ENCODE measurements at places on chromosomes 7 and 10. TPM values are rescaled to one million over a fixed set of nuclear protein-coding genes. Genes with fewer than 3 reads are reported as not detected.
A peak's percentile ranks its signal among the peaks of the same experiment; 100 is the strongest.

DNA sequence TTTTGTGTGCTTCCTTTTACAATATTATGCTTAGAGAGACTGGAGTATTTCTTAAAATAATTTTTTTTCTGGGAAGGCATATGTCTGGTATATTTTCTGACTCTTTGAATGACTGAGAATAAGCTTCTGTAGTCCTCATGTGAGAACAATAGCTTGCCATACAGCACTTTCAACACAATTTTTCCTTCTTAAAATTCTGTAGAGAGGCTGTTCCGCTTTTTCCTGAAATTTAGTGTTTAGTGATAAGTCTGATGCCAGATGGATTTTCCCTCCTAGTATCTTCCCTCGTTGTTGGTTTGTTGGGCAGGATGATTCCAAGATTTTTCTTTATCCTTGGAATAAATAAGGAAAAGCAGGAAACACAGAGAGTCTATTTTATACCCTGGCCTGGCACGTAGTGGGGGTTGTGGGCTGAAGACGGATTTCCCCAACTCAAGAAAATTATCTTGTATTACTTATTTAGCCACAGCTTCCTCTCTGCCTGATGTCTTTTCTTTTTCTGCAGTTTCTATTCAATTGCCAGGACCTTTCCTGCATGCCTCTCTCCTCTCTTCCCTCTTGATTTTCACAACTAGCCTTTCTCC lies 111.2 kb downstream of the AOAH start:
- no peak for DNase-seq

- no peak for DNase-seq
Observed at GRCh38 chr10:23914641-23915040, 294.3 kb upstream of the KIAA1217 start.

DNA sequence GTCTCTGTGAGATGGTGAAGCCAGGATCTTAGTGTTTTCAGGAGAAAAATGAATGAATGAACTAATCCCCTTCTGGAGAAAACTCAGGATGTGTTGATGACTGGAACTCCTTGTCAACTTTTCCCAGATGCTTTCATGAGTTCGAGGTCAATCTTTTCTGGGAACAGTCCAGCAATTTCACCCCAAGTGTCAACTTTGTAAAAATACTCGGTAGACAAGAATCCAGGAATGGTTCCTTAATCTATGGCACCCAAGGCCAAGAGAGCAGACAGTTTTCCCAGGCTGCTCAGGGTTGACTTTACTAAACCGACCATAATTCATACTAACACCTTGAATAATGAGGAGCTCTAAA lies 31.1 kb upstream of the LYZL1 start:
- DNase-seq, result no peak

DNA sequence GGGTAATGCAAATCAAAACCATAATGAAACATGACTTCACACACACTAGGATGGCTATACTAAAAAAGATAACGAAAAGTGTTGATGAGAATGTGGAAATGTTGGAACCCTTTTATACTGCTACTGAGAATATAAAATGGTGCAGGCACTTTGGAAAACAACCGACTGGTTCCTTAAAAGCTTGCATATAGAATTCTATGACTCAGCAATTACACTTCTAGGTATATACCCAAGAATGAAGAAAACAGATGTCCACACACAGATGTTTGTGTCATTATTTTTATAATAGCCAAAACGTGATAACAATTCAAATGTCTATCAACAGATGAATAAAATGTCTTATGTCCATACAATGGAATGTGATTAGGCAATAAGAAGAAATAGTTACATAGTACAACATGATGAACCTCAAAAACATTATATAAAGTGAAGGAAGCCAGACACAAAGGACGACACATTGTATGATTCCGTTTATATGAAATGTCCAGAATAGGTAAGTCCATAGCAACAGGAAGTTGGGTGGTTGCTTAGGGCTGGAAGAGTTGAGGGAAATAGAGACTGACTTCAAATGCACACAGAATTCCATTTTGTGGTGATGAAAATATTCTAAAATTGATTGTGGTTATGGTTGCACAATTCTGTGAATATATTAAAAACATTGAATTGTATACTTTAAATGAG lies 148.3 kb upstream of the PHYHIPL start:
- DNase-seq, result no peak

DNA sequence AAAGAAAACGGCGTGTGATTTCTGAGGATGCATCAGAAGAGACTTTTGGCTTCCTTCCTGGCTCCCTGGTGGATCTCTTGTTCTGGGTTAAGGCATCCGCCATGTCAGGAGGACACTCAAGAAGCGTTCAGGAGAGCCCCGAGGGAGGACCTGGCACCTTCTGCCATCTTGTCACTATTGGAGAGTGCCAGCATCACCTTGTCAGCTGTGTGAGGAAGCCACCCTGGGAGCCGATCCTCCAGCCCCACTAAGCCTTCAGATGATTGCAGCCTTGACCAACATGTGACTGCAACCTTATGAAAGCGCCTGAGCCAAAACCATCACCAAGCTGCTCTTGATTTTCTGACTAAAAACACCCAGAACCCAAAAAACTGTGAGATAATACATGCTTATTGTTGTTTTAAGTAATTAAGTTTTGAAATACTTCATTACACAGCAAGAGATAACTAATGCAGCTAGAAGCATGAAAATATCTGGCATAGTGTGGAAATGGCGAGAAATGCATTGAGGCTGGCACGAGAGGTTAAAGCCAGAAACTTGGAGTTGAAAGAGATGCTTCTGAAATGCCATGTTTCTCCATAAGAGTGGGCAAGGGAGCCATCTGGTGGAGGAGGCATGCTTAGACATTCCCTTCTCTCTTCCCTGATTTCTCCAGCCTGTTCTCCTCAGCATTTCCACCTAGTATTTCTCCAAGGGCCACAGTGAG lies 5.4 kb upstream of the ZFYVE27 start:
- peak; percentile 85 for DNase-seq

DNA sequence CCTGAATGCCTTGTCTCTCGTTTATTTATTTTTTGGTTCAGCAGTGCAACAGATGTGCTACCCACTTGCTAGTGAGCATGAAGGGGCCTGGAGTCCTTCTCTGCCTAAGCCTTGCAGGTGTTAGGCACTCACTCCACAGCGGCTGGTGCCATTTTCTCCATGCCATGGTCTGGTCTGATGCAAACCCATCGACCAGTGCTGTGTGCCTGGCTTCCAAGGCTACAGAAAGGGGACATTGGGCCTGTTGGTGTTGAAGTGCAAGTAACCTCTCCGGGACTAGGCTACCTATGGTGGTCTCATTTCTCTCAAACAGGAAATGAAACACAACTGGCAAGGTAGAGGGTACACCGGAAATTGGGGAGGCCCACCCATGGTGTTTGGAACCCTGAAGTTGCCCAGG lies 198.1 kb downstream of the ADARB2 start:
- peak; percentile 37 for DNase-seq

- no peak for DNase-seq
Observed at GRCh38 chr7:78226059-78226719, 427.6 kb downstream of the PHTF2 start.

DNA sequence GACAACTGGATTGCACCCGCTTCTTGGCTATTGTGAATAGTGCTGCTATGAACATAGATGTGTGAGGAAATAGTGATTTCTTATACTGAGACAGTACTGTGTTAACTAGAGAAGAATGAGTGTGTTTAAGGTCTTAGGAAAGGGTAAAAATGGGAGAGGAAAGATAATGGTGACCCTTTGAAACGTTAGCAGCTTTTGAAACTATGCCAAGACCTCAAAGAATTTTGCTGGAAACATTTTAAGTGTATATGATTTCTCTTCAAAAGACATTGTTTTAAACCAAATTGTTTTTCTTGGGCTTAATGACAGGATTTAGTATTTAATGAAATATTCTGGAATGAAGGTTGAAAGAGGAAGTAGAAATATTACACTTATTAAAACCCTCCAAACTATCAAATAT lies 100.8 kb upstream of the ARHGAP21 start:
- no peak for DNase-seq

- no peak for DNase-seq
Observed at GRCh38 chr7:40043164-40043563, 91.3 kb downstream of the MPLKIP start.

GRCh38 chr7:16688249-16688648 lies 42.3 kb downstream of the BZW2 start:
- DNase-seq, result no peak

- no peak for DNase-seq
Observed at GRCh38 chr7:37283716-37284115, 164.9 kb downstream of the ELMO1 start.

GRCh38 chr7:117023325-117023854 lies 70.1 kb downstream of the ST7 start:
- DNase-seq, result no peak

GRCh38 chr10:124742413-124743190 lies 1.6 kb downstream of the FAM53B start:
- peak; percentile 78 for DNase-seq

GRCh38 chr10:22713853-22714478 lies 412 bp downstream of the PIP4K2A start:
- DNase-seq, result peak; percentile 68

DNA sequence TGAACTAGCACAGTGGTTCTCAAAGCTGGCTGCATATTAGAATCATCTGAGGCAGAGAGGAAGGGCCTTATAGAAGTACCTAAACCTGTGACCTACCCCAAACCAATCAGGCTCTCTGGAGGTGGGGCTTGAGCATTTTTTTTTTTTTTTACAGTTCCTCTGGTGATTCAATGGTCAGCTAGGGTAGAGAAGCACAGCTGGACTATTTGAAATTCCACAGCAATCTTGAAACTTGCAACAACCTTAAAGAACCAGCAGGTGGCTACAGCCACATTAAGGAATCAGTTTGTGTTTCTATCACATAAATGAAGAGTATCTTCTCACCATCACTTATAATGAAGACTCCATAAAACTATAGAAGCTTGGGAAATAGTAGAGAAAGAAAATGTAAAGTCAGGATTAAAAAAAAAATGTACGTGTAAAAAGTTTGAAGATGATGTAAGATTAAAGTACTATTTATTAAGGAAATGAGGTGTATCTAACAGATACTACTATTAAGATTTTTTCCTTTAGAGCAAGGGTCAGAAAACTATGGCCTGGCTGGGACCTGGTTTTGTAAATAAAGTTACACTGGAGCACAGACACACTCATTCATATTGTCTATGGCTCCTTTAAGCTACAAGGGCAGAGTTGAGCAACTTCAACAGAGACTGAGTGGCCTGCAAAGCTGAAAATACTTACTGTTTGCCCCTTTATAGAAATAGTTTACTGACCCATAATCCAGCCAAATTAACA lies 3.8 kb downstream of the RTKN2 start:
- no peak for DNase-seq

DNA sequence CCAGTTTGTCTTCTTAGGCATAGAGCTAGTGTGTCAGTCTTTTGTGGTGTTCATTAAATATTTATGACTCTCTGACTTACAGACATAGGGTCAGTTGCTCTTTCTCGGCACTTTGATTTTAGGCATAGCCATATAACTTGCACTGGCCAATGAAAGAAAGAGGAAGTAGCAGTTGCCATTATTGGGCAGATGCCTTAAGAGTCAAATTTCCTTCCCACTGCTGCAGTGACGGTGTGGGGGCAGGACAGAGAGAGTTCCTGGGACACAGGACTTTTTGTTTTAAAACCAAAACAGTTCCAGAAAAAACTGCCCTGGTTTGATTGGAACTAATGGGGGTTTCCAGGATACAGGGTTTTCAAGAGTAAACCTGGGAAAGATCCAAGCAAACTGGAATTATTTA lies 60.2 kb upstream of the PHF14 start:
- no peak for DNase-seq

DNA sequence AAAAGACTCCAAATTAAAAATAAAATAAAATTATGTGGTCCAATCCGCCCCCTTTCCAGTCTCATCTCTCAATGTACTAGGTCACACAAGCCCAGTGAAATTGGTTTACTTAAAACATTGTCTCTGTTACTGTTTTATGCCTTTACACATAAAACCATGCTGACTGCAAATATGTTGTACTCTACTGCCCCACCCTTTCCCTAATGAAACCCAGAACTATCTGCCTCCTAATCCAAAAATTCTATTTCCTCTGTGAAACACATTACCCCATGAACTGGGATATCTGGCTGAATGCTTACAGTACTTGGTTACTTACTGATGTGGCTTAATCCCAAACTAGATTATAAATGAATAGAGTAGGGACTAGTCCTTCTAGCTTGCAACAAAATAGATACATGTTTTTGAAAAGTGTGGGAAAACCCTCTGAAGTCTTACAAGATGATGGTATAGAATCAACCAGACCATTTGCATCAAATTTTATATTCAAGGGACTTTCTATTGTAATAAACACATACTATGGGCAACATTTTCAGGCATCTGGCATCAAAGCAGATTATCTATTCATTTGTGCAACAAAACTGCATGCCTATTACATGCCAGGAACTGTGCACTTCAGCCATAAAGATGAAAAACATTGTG lies 10.0 kb upstream of the KMT2E start:
- DNase-seq, result no peak

GRCh38 chr7:137886746-137887145 lies 40.0 kb upstream of the DGKI start:
- no peak for DNase-seq

GRCh38 chr10:35752469-35753461 lies 110.7 kb upstream of the FZD8 start:
- no peak for DNase-seq

- DNase-seq, result no peak
Observed at GRCh38 chr10:86025509-86025908, 341.1 kb downstream of the GRID1 start.

GRCh38 chr7:152867502-152867874 lies 107.9 kb downstream of the ACTR3B start:
- no peak for DNase-seq

GRCh38 chr7:140581411-140581810 lies 59.2 kb downstream of the DENND2A start:
- no peak for DNase-seq

GDF2 gene
- not detected for total RNA-seq

ZWINT gene
- total RNA-seq, result 0.66 TPM

TAS2R5 gene
- total RNA-seq, result 3.7 TPM

VKORC1L1 gene
- 15.1 TPM for total RNA-seq

FBXL13 gene
- total RNA-seq, result 2.5 TPM

PNLIP gene
- not detected for total RNA-seq

SYNPO2L gene
- not detected for total RNA-seq

ITGB8 gene
- total RNA-seq, result 21.2 TPM

UTF1 gene
- total RNA-seq, result not detected

CYP26C1 gene
- not detected for total RNA-seq
